ENCODE measurements at places on chromosomes 13 and 19.

DNA sequence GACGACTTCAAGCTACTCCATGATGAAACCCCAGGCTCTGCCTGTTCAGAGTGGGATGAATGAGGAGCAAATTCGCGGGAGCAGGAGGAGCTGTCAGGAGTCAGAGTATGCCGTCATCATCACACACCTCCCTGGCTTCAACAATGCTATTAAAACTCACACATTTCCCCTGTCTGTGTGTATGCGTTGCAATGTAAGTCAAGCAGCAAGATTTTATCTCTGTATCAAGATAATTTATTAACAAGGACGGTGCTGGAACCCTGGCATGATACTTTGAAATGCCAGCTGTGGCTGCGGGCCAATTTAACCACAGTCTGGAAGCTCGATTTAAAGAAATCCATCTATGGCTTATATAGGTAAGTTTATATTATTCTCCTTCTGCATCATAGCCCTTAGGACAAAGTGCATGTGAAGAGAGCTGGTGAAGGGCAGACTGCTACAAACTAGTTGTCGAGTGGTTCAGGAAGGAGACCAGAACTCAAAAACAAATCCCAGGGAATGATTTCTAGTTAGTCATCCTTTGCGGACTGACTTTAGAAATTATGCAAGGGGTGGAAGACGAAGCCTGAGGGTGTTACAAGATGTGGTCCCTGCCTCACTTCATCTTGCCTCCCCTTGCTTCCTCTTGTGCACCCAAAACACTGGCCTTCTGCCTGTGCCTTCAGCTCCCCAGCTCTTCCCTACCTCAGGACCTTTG is 486.5 kb downstream of the COG6 start:
- DNase-seq, result no peak

DNA sequence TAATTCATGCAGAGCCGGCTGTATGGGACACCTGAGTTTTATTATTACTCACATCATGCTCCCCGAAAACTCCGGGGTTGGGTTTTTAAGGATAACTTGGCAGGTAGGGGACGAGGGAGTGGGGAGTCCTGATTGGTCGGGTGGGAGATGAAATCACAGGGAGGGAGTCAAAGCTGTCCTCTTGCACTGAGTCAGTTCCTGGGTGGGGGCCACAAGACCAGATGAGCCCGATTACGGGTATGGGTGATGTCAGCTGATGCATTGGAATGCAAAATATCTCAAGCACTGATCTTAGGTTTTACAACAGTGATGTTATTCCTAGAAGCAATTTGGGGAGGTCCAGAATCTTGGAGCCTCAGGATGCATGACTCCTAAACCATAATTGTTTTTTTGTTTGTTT is 18.6 kb upstream of the COG3 start:
- no peak for DNase-seq

GRCh38 chr13:85662186-85662585 is 137.0 kb downstream of the SLITRK6 start:
- DNase-seq, result no peak

DNA sequence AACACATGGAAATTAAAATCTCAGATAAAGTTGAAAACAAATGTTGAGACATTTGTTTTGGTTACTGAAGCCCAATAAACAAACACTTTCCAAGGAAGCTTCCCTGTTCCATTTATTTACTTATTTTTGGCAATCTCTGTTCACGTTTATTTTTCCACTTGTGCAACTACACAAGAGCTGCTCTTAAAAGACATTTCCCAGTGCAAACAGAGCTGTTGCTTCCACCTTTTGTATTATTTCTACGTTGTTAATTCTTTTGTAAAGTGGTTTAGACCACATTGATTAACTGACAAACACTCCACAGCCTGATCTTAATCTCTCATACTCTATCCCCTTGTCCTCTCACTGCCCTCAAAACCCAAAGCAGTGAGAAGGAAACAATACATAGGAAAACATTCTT is 757.6 kb downstream of the LIG4 start:
- DNase-seq, result no peak

DNA sequence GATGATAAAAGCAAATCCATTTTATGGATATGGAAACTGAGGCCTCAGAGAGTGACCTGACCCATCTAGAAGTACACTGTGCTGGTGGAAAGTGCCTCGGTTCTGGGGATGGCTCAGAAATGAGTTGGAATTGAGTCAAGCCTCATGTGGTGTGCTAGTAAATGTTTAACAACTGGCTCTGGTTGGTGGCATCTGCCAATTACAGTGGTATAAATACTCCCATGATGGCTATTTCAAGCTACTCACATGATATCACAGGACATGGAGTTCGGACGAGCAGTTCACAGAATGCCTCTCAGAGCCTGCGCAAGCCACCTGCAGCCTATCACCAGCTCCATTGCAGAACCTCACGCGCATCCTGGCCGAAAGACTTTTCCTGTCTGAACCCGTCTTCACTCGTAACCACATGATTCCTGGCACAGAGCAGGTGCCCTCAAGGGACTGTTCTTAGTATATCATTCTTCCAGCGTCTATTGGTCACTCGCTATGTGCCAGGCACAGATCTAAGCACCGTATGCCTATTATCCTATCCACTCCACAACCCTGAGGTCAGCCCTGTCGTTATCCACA is 9.1 kb downstream of the TMEM150B start:
- DNase-seq, result no peak

DNA sequence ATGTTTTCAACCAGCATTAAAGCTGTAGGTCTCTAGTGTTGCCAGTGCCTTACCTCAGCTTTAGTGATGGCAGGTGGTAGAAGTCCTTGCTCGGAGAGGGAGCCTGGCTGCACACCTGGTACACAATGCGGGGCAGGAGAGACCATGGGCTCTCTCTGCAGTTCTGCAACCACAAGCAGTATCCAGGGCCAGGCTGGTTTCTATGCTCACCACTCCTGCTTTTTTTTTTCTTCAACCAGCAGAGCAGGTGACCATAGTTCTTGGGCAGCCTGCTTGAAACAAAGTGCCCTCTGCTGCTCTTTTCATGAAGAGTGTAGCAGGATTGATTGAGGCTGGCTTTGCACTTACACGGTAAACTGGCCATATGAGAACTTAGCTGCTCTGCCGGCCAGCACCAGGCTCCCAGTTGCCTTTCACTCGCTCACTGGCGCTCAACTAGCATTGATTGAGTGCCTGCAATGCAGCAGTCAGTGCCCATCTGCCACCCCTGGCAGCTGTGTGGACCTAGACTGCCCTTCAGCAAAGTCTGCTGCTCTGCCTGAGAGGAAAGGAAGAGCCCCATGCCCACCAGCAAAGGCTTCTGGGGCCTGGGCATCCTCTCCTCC is 4.4 kb upstream of the CHAMP1 start:
- DNase-seq, result no peak

GRCh38 chr13:100014621-100015020 is 33.0 kb downstream of the ZIC2 start:
- DNase-seq, result no peak

GRCh38 chr19:51002542-51003311 is 1.3 kb upstream of the KLK8 start:
- no peak for DNase-seq

- DNase-seq, result peak; percentile 72
Observed at GRCh38 chr13:50082426-50083281, 67.4 kb downstream of the KCNRG start.

DNA sequence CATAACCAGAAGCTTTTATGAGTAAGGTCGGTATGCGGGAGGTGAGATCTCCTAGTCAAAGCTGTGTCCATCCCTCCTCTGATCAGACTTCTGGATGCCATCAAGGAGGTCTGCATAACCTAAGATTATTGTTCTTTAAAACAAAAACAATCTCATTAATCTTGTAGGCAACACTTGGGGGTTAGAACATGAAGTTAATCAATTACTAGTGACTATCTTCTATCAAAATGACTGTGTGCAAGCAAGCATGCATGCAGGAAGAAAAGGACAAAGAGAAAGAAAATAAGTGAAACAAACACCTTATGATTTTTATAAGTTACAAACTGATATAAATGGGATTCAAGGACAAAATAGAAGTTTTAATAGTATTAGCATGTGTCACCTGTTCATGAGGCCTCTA is 2435.9 kb upstream of the PCDH20 start:
- DNase-seq, result no peak

- no peak for DNase-seq
Observed at GRCh38 chr13:34044660-34045080, 226.7 kb downstream of the RFC3 start.

DNA sequence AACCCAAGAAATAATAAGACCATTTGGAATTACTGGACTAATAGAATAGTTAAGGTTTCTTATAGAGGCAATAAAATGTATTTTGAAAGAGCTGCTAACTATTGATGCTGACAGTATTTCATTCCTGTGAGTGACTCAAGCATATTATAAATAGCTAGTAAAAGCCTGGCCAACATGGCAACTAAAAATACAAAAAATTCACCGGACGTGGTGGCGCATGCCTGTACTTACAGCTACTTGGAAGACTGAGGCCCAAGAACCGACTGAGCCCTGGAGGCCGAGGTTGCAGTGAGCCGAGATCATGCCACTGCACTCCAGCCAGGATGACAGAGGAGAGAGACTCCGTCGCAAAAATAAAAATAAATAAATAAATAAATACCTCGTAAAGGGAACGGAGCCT is 5.4 kb upstream of the ICAM3 start:
- DNase-seq, result no peak

DNA sequence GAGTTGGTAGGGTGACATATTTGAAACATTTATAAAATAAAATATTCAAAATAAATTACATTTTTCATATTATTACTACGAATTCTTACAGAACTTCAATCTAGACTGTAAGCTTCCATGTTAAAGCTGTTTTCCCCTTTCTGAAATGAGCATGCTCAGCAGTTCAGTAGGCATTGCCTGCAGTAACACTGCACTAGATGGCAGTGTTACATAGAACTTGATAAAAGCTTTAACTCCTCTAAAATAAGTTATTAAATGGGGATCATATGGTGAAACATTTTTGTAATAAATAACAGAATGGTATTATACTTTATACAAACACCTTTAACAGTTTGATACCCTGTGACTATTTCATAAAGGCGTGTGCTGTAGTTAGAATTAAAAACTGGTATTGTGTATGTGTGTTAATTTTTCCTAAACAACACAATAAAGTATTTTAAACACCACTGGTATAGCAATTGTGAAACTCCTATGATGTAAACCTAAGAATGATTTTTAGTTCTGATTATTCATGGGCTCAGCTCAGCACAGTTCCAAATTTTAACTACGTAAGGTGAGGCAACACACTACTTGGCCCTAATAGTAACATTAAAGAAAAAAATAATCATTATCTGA is 11.6 kb upstream of the GPR18 start:
- DNase-seq, result no peak

- no peak for DNase-seq
Observed at GRCh38 chr19:33054623-33055022, 10.1 kb downstream of the RHPN2 start.

DNA sequence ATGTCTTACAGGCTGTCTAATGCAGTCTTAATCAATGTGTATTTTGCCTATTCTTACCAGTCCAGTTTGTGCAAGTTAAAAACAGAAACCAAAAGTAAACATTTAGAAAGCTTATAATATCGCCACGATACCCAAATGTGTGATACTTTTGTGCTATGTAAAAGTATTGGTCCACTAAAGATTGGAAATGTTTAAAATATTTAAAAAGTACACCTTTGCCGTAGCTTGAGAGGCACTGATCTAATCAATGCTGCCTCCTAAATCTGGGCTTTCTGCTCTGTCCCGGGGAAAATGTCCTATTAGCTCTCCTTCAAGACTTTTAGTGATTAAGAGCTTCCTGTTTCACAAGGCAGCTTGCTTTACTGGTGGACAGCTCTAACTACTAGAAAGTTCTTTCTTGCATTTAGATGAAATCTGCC is 64.7 kb downstream of the DNAJC15 start:
- DNase-seq, result no peak

GRCh38 chr13:87671753-87672605 is 808 bp downstream of the SLITRK5 start:
- peak; percentile 58 for DNase-seq

GRCh38 chr19:41620171-41620570 is 6.7 kb downstream of the CEACAM4 start:
- DNase-seq, result no peak

GRCh38 chr13:51761643-51762350 is 42.2 kb downstream of the DHRS12 start:
- no peak for DNase-seq

- peak; percentile 64 for DNase-seq
Observed at GRCh38 chr19:2603334-2603733, 99.2 kb downstream of the GNG7 start.

GRCh38 chr19:49679771-49680413 is 2.8 kb downstream of the PRMT1 start:
- no peak for DNase-seq

GRCh38 chr19:4034048-4035017 is 26.8 kb downstream of the PIAS4 start:
- DNase-seq, result no peak

- DNase-seq, result no peak
Observed at GRCh38 chr19:18904334-18905057, 8.5 kb upstream of the CERS1 start.

DNA sequence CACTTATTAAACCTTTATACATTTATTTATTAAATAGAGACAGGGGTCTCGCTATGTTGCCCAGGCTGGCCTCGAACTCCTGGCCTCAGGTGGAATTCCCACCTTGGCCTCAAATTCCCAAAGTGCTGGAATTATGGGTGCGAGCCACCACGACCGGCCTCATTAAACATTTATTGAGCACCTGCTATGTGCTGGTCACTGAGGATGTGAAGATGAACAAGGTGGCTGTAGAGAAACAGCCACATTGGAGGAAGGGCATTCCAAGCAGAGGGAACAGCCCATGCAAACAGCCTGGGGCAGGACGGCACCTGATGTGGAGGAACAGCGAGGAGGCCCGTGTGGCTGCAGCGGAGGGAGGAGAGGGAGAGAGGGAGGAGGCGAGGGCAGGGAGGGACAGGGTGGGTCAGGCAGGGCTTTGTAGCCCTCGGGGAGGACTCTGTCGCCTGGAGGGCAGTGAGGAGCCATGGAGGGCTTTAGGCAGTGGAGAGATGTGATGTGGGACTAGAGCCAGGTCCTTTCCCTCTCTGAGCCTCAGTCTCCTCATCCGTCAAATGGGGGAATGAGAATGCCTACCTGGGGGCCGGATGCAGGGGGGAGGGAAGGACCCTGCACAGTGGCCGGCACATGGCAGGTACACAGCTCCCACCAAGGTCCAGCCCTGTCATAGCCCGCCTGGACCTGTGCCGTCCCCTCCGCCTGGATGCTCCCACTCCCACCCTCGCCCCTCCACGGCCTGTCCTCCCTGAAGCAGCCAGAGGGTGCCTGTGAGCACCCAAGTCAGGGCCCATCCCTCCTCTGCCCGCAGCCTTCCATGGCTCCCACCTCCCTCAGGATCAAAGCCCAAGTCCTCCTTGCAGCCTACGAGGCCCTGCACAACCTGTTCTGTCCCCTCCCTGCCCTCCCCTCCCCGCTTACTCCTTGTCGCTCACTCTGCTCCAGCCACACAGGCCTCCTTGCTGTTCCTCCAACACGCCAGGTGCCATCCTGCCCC is 21.5 kb upstream of the NFIC start:
- no peak for DNase-seq

DNA sequence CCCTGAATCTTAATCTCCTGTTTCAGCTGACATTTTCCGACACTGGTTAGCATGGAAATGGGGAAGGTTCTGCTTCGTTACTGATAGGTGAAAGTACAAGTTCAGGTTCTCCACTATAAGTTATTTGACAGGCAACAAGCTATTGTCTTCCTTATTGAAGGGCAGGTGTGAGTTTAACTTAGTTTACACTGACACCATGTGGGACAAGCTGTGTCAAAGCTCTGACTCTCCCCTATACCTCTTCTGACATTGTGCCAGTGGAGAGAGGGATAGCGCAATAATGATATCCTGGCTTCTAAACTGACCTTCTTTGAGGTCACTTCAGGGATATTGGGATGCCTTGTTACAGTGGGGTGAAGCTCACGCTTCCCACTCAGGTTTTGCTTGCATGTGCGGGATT is 587.0 kb upstream of the SLITRK5 start:
- no peak for DNase-seq

Data from right hindlimb (tissue), 1 donor.